Stimulated activated CD8-positive, alpha-beta memory T cell treated with anti-CD3 and anti-CD28 coated beads, Interleukin-7, amount 100 ng/mL, for 1 hour (primary cell): ENCODE measurements at places on chromosomes 13 and 19.

- DNase-seq = no peak
Observed at GRCh38 chr19:31075146-31075655, 274.0 kb downstream of the TSHZ3 start.

DNA sequence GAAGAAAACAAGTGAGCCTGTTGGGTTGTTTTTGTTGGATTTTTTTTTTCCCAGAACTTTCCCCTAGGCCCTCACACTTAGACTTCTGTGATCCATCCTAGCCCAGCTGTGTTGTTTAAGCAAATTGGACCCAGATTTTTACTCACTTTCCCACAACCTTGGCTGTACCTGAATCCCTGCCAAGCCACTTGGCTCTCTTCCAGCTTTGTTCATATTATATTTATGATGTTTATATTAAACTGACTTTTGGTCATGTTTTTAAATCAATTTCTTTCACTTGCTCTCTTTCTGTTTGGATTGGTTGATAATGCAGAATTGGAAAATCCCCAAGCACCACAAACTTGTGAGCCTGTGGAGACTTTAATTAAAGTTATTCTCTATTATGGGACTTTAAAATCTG lies 16.6 kb downstream of the OLFM4 start:
- no peak for DNase-seq

- no peak for DNase-seq
Observed at GRCh38 chr19:49497047-49497788, 984 bp downstream of the RPS11 start.

GRCh38 chr13:49627831-49628652 lies at the start of gene ARL11:
Gene ARL11, plus strand, starts transcription at chr13:49628507. Its CDS starts 1,941 bp downstream, at chr13:49630448.
- DNase-seq = peak; percentile 12

GRCh38 chr19:54428323-54429175 lies 13.3 kb downstream of the TTYH1 start:
- DNase-seq = no peak

GRCh38 chr13:68232351-68233130 lies 1002.4 kb upstream of the PCDH9 start:
- no peak for DNase-seq

DNA sequence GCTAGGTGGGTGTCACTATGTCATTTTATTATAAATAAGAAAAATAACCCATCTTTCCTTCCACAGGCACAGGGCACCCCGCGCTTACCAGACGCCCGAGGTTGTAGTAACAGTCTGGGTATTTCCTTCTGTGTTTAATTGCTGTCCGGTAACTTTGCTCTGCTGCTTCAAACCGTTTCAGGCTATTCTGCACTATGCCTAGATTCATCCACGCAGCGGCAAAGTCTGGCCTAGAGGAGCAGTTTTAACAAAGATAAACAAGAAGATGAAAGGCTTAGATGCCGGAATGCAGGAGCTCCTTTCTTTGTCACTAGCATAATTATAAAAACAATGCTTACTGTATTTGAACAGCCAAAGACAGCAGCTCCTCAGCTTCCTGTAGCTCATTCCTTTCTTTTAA lies 36.9 kb upstream of the GGACT start:
- DNase-seq = no peak

GRCh38 chr13:110371550-110372465 lies 64.7 kb downstream of the COL4A2 start:
- no peak for DNase-seq

DNA sequence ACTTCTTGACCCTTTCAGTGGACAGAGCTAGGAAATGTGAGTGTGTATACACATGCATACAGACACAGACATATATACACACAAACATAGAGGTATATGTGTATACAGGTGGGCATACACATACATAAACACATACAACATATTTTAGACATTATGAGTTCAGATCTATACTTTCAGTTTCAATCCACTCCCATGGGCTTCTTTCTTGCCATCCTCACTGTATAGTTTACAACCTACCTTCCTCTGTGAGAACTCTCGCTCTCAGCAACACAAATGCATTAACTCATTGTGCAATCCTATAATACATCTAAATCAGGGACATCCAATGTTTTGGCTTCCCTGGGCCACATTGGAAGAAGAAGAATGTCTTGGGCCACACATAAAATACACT lies 21.2 kb upstream of the SCEL start:
- DNase-seq = no peak

- DNase-seq = no peak
Observed at GRCh38 chr13:59450229-59450628, 713.5 kb downstream of the DIAPH3 start.

- DNase-seq = no peak
Observed at GRCh38 chr19:4094761-4095487, 28.2 kb upstream of the ZBTB7A start.

GRCh38 chr19:10096615-10096963 lies 5.9 kb downstream of the ANGPTL6 start:
- no peak for DNase-seq

DNA sequence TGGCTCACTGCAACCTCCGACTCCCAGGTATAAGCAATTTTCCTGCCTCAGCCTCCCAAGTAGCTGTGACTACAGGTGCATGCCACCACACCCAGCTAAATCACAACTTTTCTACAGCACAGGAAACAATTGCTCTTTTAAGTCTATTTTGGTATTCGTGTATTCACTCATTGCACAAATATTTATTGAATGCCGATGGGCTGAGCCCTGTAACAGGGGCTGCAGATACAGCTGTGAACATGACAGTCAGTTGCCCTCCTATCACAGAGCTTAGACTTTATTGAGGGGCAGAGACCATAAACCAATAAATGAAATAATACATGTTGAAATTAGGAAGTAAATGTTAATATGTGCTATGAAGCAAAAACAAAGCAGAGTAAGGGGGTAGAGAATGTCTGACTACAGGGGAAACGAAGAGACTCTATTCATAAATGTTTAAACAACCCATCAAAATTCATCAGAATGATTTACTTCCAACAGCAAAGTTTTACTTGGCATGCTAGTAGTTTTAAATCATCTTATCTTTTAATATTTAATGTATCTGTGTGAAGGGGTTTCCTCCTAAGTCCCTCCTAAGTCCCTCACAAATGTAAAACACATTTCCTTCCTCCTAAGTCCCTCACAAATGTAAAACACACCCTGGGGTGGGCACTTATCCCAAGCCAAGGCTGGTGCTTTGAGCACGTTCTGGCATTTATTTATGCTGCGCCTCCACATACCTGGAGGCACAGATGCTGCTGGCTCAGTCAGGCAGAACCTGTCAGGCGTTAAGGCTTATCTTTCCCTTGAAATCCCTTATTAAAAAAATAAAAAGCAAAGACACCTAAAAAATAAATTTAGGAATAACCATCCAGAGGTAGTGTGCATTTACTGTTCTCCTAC lies 140.8 kb downstream of the MIPEP start:
- DNase-seq = no peak

DNA sequence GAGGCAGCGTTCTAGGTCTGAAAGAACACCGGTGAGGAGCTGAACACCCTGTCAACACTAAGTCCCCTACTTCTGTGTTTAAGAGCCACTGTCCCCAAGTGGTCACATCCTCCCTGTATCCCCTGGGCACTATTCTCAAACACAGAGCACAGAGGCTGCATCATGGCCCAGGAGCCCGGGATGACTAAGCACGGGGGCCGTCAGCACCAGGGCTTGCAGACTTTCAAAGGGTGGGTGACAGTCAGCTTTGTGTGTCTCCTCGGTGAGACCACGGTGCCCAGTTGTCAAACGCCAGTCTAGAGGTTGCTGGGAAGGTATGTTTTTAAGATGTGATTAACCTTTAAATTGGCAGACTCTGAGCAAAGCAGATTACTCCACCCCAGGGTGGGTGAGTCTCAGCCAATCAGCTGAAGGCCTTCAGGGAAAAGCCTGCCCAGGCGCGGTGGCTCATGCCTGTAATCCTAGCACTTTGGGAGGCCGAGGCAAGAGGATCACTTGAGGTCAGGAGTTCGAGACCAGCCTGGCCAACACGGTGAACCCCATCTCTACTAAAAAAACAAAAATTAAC lies 8.0 kb downstream of the MAP2K2 start:
- DNase-seq = no peak

- DNase-seq = no peak
Observed at GRCh38 chr13:20230913-20231838, 943 bp downstream of the GJB6 start.

DNA sequence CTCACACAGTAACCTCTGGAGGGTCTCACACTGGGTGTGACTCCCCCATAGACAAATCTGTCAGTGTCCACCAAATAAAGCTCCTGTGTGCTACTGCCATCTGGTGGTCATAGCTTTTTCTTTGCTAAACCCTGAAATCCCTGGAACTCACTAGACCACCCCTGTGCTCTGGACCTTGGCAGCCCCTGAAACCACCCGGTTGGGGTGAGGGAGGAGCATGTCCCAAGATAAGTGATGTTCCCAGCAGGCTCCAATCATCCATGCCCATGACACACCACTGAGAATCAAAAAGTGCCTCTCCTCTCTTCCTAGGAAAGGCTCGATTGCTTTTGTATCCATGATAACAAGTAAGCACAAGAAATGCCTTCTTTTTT lies 6.5 kb upstream of the HSD17B14 start:
- no peak for DNase-seq

DNA sequence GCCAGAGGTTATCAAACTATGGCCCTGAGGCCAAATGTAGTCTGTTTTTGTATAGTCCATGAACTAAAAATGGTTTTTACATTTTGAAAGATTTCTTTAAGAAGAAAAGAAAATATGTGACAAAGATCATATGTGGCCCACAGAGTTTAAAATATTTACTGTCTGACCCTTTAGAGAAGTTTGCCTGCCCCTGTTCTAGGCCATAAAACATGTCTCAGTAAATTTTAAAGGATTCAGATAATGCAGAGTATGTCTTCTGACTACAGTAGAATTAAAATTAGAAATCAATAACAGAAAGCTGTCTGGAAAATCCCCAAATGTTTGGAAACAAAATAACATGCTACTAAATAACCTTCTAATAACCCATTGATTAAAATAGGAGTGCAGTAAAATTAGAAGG lies 86.3 kb downstream of the KCNRG start:
- DNase-seq = no peak

DNA sequence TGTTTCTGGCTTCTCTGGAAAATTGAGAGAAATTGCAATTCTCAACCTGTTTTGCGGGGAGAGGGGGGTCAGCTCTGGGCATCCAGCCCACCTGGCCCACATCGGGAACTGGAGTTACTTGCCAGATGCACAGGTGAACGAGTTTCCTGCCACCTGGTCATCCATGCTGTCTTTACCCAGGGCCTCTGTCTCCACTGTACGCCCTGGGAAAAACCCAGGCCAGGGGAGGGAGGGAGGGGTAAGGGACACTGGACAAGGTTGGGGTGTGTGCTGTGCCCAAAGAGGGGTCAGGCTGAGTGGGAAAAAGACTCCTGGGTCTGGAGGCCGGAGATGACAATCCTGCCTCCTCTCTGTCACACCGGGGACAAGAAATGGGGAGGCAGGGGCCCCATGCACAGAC lies 307.6 kb downstream of the ZNF536 start:
- DNase-seq = no peak

- no peak for DNase-seq
Observed at GRCh38 chr13:98214707-98215106, 37.6 kb upstream of the RNF113B start.

DNA sequence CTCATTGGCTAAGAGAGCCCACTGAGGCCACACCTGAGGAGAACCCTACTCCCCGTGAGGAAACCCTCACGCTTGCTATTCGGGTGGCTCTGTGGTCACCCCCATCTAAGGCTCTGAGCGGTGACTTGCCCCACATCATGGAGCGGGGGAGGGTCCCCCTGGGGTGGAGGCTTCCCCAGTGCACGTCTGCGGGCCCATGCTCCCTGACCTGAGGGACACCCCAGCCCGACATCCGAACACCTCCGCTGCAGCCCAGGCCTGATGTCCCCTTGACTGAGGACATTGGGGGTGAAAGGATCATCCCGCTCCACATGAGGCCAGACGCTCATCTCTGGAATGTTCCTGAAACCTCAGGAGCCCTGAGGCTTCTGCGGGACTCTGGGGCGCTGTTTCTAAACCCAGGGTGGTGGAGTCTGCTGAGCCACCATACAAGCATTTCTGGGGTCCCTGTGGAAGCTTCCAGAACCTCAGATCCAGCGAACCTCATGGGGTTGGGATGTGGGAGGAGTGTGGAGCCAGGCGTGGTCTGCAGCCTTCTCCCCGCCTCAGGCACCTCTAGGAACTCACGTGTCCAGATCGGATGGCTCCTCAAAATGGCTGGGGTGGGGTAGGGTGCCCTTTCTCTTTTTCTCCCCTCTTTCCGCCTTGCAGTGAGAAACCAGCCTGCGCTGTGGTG lies 19.9 kb downstream of the TMED1 start:
- no peak for DNase-seq

GRCh38 chr19:11196406-11197287 lies 698 bp downstream of the KANK2 start:
- DNase-seq = no peak
